DMS153 (cell line): ENCODE measurements at places on chromosomes 6 and 20.

DNA sequence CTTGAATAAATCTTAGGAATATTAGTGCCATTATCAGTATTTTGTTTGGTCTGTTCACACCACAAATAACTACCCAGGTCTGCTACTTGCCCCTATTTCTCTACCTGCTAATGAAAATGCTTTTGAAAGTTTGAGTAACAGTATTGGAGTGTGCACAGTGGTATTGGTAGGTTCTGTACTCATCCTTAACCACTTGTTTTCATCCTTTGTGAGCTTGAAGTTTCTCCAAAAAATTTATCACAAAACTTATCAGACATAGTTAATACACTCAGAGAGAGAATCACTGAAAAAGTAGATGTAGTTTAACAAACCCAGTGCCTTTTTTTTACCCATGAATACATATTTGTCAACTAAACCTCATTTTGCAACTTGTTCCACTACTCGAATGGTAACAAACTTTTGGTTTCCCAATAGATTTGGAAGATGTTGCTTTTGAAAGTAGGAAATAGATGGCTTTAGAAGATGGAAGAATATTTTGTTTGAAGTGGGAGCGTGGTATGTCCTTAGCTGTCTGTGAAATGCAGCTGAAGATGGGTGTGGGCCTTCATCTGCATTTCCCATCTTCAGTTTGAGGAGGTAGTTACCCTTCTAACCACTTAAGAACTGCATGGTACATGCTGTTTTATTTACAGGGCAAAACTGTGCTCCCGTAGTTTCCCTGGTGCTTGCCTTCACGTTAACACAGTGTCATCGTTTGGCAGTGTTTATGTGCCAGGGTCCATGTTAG lies 9.0 kb downstream of the PTPN1 start:
- DNase-seq: no peak

- no peak for DNase-seq
These were observed 28.1 kb upstream of the SCGN start for GRCh38 chr6:25623879-25624278.

GRCh38 chr6:20259316-20260049 lies 47.2 kb upstream of the MBOAT1 start:
- no peak for DNase-seq

- no peak for DNase-seq
These were observed 19.4 kb downstream of the C6orf15 start for GRCh38 chr6:31092769-31093505.

GRCh38 chr6:84086545-84087429 lies 53.2 kb downstream of the MRAP2 start:
- no peak for DNase-seq

GRCh38 chr6:169208011-169208410 lies 45.6 kb downstream of the THBS2 start:
- DNase-seq: no peak

GRCh38 chr6:88142297-88142668 lies 23.9 kb downstream of the CNR1 start:
- no peak for DNase-seq

DNA sequence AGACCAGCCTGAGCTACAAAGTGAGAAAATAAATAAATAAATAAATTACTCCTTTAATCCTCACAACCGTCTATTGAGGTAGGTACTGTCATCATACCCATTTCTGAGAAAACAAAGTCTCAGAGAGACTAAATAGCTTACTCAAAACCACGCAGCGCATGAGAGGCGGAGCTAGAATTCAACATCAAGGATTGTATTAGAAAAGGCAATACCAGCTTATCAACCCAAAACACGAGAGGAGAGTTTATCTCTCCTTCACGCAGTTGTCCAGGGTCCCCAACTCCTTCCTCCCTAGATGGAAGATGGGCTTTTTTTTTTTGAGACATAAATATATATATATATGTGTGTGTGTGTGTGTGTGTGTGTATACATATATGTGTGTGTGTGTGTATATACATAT lies 12.2 kb downstream of the HNF4A start:
- DNase-seq: no peak

DNA sequence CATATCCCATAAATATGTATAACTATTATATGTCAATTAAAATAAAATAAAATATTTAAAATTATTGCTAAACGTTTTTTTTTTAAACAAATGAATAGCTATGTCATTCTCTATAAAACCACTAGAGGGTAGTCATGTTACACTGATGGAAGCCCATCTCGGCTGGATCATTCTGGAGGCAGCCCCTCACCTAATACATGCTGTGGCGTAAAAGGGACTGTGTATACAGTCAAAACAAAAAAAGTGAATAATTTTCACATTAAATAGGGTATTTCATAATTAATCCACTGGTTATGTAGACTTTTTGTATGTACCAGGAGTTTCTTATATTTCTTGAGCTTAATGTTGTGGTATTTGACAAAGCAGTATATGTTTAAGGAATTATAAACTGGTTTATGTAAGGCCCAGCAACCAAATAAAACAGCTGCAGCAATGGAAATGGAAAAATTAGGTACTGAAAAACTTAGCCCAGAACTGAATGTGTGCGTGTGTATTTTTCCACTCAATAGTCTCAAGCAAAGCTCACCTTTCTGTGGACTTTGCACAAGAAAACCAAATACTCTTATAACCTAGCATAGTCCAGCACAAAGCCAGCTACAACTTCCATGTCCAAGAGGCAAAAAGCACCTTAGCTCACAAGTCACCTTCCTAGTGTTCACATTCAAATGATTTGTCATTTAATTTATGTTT lies 81.7 kb downstream of the COL9A1 start:
- DNase-seq: peak; percentile 15

DNA sequence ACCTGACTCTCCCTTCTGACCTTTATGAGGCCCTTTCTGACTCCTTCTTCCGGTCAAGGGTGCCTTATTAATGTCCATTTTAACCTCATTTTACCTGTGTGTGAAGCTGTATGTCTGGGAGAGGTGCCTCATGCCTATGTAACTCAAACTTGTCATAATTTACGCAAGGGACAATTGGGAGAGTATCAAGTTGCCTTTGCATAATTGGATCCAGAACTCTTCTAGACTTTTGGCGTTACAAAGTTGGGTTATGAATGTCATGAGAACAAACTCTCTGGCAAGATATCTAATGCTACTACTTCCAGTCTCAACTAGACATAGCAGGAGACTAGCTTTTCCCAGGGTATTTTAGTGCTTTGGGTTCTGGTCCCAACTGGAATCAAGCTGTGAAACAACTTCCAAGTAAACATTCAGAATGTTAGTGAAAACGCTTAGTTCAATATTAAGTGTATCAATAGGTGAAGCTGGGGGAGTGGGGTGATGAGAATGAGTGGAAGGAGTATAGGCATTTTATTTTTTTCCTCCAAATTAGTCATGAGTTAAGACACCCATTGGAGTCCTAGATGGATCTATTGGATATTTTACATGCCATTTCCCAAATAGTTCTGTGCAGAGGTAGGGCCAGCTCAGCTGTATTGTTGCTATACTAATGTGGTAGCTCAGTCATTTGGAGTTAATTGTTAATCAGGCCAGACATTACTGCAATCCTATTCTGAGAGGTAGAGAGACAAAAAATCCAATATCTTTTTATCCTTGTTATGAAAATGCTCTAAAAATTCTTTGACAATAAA lies 159.9 kb downstream of the TFAP2B start:
- DNase-seq: no peak

DNA sequence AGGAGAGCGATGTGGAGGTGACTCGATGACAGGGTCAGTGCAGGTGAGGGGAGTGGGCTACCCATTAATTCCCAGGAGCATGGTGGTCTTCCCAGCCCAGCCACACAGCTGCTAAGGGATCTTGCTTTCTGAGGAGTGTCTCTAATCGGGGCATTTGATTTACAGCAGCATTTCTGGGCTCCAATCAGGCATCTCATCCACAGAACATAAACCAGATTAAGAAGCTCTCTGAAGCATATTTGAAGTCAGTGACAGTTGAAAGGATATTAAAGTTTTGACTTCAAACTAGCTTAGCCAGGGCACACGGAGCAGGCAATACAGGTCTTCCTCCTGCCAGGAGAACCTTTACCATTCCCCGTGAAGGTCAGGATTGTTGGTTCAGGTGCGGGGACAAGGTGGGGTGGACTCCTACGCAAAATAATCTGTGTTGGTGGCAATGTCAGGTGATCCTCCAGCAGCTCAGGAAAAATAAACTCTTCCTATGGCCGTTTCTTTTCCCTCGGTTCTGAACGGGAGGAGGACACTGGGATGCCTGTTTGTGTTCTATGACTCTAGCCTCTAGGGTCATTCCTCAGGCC lies 39.9 kb upstream of the ZNF831 start:
- no peak for DNase-seq

- no peak for DNase-seq
These were observed 131.6 kb upstream of the TOP1 start for GRCh38 chr20:40896814-40897700.

GRCh38 chr6:56766806-56767178 lies 124.1 kb upstream of the DST start:
- DNase-seq: no peak

DNA sequence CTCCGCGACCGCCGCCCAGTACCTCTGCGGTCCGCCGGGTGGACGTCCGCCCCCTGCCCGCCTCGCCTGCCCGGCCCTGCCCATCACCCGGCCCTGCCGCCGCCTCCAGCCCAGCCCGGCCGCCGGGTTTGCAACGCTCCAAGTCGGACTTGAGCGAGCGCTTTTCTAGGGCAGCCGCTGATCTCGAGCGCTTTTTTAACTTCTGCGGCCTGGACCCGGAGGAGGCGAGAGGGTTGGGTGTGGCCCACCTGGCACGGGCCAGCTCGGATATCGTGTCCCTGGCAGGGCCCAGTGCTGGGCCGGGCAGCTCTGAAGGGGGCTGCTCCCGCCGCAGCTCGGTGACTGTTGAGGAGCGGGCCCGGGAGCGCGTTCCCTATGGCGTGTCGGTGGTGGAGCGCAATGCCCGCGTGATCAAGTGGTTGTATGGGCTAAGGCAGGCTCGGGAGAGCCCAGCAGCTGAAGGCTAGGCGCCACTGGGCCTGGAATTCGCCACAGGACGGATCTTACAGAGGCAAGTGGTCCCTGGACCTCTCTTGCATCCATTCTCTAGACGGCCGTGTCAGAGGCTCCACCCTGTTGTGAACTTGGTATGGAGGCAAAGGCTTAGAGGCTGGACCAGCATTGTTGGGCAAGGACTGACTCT lies 11.8 kb downstream of the FAM110A start:
- no peak for DNase-seq

GRCh38 chr6:42294759-42295158 lies 77.1 kb upstream of the MRPS10 start:
- DNase-seq: no peak

GRCh38 chr6:132063204-132063603 lies 112.0 kb upstream of the CCN2 start:
- no peak for DNase-seq

DNA sequence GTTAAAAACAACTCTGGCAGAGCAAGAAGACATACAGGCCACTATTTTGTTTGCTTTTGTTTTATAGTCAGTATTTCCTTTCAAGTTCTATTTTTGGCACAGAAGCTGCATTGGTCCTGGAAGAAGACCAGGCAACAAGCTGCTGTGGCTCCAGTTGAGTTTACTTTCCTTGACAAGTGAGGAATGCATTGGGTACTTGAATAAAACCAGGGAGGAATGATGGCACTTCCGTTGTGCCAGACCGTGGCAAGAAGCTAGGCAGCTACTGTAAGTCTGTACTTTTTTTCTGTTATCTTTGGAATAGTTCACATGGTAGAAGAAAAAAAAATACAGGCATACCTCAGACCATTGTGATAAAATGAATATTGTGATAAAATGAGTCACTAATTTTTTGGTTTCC lies 66.3 kb downstream of the NCOA3 start:
- DNase-seq: peak; percentile 88

- no peak for DNase-seq
These were observed 157.4 kb downstream of the JARID2 start for GRCh38 chr6:15403094-15403755.

- DNase-seq: no peak
These were observed 19.5 kb upstream of the SUMO4 start for GRCh38 chr6:149380523-149380922.

DNA sequence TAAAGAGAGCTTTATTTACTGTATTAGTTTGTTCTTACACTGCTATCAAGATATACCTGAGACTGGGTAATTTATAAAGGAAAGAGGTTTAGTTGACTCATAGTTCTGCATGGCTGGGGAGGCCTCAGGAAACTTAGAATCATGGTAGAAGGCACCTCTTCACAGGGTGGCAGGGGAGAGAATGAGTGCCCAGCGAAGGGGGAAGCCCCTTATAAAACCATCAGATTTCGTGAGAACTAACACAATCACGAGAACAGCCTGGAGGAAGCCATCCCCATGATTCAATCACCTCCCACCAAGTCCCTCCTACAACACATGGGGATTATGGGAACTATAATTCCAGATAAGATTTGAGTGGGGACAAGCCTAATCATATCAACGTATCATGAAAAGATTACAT lies 27.2 kb downstream of the ARID1B start:
- no peak for DNase-seq

DNA sequence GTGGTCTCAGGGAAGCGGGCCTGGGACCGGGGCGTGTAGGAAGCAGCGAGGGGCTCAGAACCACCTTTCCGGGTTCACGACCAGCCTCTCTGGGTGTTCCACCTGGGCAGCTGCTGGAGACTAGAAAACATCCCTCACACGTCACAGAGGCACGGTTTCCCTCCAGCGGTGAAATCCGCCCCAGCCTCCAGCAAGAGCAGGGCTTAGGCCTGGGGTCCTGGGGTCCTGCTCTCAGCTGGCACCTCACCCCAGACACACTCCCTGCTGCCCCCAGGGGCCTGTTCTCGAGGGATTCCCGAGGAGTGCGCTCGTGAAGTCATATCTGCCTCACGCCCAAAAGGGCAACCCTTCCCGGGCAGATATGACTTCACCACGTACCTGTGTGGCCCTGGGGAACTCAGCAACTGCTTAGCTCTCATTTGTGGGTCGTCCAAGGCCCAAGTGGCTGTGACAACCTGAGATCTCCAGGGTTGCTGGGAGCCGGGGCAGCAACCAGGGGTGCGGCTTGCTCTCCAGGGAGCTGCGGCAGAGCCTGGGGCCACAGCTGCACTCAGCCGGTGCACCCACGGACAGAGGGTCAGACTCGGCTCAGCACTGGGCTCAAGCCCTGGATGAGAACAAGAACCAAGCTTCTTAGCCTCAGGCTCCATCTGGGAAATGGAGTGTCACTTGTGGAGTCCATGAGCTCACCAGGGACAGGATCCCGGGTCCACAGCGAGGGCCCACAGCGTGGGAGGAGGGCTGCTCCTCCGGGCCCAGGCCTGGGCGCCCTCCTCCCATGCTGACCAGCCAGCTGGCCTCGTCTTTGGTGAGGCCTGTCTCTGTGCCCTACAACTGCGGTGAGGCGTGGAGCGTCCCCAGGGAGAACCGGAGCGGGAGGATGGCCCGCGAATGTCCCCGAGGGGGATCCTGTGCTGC lies 661 bp downstream of the FNDC11 start:
- DNase-seq: no peak

GRCh38 chr6:147974376-147974775 lies 368.3 kb upstream of the SASH1 start:
- peak; percentile 68 for DNase-seq
